A673 (cell line): ENCODE measurements at places on chromosomes 16 and 17.

GRCh38 chr16:85457366-85457765 is 155.8 kb upstream of the GSE1 start:
- no peak for DNase-seq

DNA sequence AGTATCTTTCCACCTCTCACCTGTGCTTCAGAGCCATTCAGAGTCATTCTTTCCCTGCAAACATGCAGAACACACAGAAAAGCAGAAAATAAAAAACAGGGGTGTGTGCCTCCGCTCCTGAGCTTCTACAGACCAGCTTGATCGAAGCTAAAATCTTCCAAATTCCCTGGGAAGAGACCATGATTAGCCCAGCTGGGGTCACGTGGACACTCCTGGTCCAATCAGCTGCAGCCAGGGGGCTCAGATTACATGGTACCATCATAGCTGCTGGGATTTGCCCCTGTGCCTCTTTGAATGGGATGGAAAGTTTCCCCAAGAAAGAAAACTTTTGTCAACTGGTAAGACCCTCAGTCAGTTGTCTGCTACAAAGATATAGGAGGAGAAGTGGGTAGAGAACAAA is 159.9 kb downstream of the TMEM114 start:
- peak; percentile 2 for DNase-seq

GRCh38 chr17:82592289-82592766 is 55.9 kb downstream of the WDR45B start:
- DNase-seq, result no peak

DNA sequence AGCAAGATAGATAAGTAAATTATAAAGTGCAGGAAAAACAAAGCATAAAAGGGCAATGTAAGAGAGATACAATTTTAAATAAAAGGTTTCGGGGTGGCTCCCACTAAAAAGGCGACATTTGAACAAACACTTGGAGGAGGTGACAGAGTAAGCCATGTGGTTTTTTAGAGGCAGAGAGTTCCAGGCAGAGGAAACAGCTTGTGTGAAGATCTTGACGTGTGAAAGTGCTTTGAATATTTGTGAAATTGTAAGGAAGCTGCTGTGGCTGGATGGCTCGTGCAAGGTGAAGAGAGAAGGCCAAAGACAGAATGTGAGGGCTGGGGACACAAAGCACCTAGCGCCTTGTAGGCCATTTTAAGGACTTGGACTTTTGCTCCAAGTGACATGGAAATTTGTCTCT is 28.6 kb upstream of the HYDIN start:
- DNase-seq, result no peak

DNA sequence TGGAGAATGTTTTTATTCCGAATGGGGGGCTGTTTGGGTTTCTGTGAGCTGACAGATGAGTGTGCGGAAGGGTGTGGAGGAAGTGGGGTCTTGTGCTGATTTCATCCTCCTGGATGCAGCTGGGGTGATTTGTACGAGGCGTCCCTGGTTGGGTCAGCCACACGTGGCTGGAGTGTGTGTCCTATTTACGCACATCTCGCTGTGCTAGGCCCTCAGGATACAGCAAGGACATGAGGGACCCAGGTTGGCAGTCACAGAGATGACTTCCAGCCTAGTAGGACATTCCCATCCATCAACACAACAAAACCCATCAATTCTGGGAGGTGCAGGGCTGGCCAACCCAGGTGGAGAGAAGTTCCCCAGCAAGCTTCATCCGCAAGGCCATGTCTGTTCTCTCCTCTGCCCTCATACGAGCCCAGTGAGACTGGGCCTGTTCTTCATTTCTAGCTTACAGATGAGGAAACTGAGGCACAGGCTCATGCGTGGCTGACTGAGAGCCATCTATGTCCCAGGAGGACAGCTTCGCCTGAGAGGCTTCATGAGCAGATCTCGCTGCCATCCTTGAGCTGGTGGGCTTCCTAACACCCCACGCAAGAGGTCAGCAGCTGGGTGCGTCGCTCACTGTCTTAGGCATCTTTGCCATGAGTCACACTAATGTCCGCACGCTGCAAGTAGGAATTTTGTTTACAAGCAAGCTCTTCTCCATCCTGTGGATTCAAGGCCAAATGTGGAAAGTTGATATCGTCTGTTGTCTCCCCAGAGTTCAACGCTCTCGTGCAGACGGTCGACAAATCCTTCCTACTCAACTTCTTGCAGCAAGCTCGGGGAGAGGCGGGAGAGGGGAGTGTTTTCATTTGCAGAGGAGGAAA is 24.4 kb downstream of the IRF8 start:
- no peak for DNase-seq

GRCh38 chr17:77569846-77570564 is 388.5 kb upstream of the TNRC6C start:
- no peak for DNase-seq

- DNase-seq, result no peak
These were observed 92.0 kb downstream of the CYLD start for GRCh38 chr16:50833929-50834328.

GRCh38 chr16:7422036-7422888 is 89.6 kb downstream of the RBFOX1 start:
- no peak for DNase-seq

GRCh38 chr17:33241390-33241789 is 51.7 kb downstream of the ASIC2 start:
- DNase-seq, result no peak

GRCh38 chr17:29628644-29629043 is 5.9 kb upstream of the CORO6 start:
- DNase-seq, result no peak

- peak; percentile 62 for DNase-seq
These were observed 545 bp downstream of the ARHGAP17 start for GRCh38 chr16:25014500-25015147.

DNA sequence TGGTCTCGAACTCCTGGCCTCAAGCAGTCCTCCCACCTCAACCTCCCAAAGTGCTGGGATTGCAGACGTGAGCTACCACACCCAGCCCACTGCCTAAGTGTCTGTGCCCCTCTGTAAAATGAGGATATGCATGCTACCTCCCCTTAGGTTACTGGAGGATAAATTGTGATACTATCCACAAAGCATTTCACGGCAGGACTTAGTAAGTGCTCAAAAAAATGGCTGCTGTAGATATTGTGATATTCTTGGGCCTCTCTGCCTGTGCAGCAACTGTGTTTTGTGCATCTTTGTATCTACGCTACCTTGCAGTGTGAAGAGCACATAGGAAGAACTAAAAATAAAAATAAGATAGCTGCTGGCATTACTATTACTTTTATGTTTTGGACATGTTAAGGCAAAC is 1.9 kb upstream of the CASKIN1 start:
- no peak for DNase-seq

GRCh38 chr16:10145542-10146035 is 36.6 kb downstream of the GRIN2A start:
- DNase-seq, result no peak

- DNase-seq, result no peak
These were observed 213.2 kb downstream of the XYLT1 start for GRCh38 chr16:17257426-17258023.

DNA sequence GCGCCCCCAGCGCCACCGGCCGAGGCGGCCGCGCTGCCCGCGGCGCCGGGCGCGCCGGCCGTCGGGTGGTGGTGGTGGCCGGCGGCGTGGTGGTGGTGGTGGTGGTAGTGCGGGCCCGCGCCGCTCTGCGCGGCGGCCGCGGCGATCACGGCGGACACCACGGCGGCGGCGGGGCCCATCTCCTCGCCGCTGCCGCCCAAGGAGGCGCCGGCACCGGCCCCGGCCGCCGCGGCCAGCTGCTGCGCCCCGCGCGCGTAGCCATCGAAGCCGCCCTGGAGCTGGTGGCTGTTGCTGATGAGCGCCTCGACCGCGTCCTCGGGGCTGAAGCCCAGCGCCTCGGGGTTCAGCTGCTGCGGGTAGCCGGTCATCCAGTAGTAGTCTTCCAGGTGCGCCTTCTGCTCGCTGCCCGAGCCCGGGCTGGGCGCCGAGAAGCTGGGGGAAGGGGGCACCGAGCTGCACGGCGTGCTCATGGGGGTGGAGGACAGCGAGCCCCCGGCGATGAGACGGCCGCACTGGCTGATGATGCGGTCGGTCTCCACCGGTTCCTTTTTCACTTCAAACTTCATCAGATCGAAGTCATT is 1.2 kb downstream of the MAF start:
- no peak for DNase-seq

- DNase-seq, result no peak
These were observed 3.2 kb downstream of the BCO1 start for GRCh38 chr16:81241706-81242105.

GRCh38 chr16:53864819-53865493 is 161.0 kb downstream of the FTO start:
- DNase-seq, result no peak

DNA sequence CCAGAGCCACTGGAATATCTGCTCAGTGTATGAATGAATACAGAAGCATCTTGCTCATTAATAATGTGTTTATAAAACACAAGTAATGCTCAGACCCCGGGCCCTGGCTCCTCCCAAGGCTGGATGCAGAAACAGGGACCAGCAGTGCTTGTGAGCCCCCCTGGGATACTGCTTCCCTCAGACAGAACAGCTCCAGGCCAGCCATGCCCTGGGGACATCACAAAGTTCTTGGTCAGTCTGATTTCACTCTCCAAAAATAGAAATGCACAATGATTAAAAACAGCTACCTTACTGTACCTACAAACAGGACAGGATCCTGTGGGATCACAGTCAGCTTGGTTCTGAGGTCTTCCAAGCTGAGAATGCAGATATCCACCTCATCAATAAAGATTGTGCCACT is 68.2 kb downstream of the ABCC12 start:
- DNase-seq, result no peak

DNA sequence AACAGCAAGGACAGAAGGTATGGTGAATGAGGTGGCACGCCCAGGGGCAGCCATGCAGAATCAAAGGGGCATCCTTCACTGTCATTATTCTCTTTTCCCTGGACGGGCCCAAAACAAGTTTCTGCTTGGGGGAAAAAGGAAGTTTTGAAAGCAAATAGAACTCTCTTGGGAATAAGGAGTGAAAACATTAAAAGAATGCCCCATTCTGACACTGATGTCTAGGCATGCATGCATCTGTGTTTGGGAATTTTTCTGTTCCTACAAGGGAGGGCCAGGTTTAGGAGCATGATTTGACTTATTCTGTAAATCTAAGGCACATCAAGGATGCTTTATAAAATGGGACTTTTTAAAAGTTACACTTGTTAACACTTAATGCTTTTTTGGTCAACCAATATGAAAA is 34.3 kb upstream of the SLC12A3 start:
- DNase-seq, result no peak

DNA sequence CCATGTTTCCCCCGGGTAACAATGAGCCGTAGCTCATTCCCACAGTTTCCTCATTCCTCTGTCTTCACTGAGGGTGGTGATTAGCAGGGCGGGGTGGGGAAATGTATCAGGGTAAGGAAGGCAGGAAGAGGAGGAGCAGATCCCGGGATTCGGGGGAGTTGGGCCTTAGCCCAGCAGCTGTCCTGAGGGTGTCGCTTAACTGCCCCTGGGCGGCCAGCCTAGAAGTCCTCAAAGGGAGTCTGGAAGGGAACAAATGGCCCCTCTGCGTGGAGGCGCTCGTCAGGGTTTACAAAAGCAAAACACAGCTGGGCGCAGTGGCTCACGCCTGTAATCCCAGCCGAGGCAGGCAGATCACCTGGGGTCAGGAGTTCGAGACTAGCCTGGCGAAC is 14.3 kb downstream of the MLYCD start:
- no peak for DNase-seq

DNA sequence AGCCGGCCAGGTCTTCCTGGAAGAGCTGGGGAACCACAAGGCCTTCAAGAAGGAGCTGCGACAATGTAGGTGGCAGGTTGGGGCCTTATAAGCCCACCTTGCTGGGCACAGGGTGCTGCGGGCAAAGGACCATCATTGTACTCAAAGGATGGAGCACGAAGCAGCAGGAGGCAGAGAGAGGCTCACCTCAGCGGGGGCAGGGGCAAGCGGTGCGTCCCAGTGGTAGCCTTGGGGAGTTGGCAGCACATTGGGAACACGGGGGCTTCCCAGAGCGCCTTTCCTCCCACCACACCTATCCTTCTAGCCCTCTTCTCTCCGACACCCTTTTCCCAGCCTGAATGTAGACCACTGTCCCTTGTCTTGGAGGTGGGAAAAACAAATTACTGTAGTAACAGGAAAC is 2.1 kb downstream of the CNP start:
- DNase-seq, result no peak

- DNase-seq, result no peak
These were observed 19.1 kb upstream of the NCBP3 start for GRCh38 chr17:3865176-3865575.

GRCh38 chr16:17303101-17303500 is 167.7 kb downstream of the XYLT1 start:
- no peak for DNase-seq

DNA sequence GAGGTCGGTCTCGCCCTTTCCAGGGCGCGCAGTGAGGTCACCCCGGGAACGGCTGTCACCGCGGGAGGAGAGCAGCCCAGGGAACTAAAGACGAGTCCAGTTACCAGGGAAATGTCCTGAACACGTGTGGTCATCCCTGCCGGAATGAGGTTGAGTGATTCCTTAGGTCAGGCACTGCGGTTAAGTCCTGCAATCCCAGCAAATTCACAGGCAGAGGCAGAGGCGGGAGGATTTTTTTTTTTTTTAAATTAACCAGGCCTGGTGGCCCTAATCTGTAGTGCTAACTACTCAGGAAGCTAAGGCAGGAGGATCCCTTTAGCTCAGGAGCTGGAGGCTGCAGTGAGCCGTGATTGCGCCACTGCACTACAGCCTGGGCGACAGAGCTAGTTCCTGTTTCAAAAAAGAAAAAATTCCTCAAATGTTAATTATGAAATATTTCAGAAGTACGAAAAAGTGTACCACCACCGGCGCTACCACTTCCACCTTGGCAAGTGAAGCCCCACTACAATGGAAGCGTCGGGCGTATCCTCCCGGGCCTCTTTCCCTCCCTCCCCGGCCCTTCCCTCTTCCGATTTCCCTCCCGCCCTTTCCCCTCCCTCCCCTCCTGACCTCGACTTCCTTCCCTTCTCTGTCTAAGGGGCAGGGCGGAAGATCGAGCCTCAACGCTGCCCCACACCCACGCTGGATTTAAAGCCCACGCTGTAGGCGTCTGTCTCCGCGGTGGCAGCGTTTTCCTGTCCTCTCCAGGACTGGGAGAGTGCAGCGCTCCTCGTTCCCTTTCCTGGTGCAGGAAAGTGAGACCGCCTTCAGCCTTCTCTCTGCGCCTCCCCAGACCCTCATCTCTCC is 27.3 kb downstream of the SLFN11 start:
- DNase-seq, result peak; percentile 36

DNA sequence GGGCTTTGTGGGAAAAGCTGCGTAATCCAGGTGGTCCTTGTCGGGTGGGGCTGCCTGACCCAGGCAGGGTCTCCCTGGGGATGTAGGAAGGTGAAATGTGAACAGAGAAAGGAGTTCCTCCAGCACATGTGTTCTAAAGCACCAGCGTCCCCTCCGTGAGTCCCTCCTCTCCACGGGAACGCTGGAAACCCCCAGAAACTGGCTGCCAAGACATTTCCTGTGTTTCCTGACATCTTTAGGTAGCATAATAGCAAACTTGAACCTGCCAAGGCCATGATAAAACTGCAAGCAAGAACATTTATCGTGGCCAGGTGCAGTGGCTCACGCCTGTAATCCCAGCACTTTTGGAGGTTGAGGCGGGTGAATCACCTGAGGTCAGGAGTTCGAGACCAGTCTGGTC is 12.6 kb upstream of the PYDC1 start:
- DNase-seq, result no peak

GRCh38 chr16:77385481-77385880 is 49.4 kb downstream of the ADAMTS18 start:
- peak; percentile 11 for DNase-seq
